ENCODE measurements at places on chromosomes 1 and 21.

- DNase-seq, result no peak
Observed at GRCh38 chr1:167551362-167551761, 2.2 kb downstream of the CREG1 start.

DNA sequence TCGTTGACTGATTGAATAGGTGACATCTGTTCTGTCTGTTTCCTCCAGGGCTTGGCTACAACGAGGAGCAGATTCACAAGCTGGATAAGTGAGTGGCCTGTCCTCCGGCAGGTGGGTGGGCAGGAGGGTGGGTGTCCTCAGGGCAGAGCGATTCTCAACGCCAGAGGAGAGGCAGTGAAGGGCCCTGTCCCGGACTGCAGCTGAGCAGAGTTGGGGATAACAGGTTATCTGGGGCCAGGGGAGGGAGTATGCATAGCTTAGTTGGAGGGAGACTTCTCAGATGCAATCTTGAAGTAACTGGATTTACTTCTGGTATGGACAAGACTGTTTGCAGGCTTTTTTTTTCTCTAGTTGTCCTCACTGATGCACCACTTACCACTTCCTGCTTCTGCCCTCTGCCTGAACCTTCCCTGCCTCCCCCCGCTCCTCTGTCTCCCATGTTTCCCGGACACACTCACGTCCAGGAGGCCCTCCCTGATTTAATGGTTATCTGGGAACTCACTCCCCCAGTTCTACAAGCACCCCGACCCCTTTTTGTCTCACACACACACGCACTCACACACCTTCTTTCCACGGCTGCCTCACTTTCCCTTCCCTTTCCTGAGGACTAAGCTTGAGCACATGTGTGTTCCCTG lies 16.4 kb upstream of the RASSF5 start:
- DNase-seq, result no peak

DNA sequence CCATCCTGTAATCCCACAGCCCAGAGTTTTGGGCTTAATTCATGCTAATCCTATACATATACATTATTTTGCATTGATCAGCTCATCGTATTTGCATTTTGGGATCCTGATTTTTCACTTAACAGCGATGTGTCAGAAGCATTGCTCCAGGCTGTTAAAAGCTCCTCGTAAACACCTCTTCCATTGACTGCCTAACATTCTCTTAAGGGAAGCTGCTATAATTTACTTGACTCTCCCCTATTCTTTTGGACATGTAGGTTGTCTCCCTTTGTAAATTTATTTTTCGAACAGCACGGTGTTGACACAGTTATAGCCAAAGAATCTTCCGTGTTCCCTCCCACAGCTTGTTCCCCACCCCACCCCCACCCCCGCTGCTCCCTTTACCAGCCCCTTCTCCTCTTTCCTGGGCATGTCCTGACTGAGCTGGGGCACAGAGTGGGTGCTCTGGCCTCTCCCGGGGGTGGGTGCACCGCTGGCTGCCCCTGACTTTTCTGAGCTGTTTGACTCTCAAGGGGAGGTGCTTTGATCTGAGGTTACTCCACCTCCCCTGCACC lies 22.8 kb downstream of the LDLRAP1 start:
- DNase-seq, result peak; percentile 47

DNA sequence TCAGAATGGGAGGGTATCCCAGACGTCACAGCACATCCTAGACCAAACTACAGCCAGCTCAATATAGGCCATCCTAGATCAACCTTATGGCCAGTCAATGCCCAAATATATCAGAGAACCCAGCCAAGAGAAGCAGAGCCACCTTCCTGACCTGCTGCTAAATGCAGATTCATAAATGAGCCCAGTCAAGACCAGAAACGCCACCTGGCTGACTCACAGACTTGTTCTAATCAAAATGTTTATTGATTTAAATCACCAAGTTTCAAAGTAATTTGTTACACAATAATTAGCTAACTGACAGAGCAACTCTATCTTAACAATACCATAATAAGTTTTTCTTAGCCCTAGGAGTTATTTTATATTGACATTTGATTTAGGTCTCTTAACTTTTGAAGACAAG lies 28.6 kb downstream of the ZNF644 start:
- DNase-seq, result no peak

DNA sequence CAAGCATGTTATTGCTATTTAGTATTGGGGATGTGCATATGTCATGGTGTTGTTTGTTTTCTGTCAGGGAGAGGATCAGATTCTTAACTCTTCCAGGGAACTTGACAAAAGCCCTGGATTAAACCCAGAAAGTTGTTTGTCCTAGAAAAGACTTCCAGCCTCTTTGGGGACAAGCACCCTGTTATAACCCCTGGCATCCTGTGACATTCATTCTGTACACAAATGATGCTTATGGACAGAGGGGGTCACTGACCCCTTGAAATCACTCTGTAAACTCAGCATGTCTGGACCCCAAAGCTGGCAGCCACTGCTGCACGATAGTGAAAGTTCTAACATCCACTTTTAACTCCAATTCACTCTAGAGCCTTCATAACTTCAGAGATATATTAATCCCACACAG lies 81.2 kb downstream of the PROX1 start:
- DNase-seq, result no peak

- DNase-seq, result no peak
Observed at GRCh38 chr1:207941665-207942064, 30.7 kb upstream of the CD34 start.

DNA sequence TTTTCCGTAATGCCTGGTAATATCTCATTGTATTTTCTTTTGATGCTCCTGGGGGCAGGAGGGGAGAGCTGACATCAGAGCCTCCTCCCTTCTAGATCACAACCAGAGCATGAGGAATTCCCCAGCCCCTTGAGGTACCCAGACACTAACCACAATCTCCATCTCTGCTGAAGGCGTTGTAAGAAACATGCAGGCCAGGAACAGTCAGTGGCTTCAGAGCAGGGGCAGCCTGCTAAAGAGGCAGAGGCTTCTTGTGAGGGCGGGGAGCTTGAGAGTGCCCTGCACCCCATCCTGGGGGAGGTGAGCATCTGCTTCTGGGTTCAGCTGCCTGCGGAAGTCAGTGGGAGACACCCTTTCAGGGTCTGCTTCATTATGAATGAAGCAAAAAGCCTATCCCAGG lies 19.0 kb downstream of the MAPKAPK2 start:
- no peak for DNase-seq

DNA sequence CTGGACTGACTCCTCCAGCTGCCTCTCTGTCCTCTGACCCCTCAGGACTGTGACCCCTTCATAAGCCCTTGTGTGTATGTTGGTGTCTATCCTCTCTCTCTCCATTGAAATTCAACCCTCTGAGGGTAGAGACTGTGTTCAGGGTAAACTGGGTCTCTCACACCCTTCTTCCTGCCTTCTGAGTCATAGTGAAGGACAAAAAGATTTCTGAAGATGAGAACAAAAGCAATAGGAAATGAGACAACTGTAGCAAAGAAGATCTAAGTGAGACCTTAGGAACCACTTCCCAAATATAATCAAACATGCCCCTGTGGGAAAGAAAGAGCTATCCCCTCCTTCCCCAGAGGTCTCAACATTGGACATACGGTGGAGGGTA lies 16.9 kb downstream of the NUAK2 start:
- no peak for DNase-seq

GRCh38 chr21:29499229-29499628 lies 200.5 kb downstream of the BACH1 start:
- DNase-seq, result no peak

DNA sequence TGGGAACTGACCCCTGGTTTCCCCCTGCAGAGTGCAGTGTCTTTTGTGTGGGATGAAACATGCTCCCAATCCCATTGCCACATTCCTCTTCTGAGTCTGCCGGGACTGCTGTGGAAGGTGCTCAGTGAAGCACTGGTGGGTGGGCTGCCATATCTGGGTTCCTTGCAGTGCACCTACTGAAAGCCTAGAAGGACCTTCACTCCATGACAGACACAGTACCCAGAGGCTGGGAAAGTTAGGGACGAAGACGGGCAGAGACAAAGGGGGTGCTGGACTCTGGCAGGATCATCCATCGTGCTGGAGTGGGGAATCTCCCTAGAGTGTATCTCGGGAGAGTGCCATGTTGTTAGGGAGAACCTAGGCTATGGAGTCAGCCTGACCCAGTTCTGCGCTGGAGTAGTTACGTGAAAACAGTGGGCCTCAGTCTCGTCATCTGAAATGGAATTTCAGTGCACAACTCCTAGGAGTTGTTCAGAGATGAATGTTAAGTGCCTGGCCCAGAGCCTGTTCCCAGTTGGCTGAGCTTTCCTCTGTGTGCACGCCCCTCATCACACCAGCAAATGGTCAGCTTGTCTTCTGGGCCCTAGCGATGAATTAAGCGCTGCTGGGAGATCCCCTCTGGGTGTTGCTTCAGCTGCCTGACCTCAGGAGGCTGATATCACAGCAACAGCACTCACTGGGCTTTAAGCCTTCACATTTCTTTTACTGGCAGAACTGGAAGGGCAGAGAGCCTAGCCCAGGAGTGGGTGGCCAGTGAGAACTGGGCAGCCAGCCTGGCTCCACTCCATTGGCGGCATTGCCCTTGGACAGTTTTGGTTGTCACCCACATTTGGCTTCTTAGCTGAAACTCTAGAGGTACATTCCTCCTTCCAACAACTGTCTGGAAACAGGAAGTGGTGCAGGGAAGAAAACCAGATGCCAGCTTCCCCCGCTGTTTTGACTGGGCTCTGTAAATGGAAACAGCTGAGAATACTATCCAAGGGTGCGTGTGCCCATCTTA lies 479.8 kb upstream of the VAMP3 start:
- no peak for DNase-seq

DNA sequence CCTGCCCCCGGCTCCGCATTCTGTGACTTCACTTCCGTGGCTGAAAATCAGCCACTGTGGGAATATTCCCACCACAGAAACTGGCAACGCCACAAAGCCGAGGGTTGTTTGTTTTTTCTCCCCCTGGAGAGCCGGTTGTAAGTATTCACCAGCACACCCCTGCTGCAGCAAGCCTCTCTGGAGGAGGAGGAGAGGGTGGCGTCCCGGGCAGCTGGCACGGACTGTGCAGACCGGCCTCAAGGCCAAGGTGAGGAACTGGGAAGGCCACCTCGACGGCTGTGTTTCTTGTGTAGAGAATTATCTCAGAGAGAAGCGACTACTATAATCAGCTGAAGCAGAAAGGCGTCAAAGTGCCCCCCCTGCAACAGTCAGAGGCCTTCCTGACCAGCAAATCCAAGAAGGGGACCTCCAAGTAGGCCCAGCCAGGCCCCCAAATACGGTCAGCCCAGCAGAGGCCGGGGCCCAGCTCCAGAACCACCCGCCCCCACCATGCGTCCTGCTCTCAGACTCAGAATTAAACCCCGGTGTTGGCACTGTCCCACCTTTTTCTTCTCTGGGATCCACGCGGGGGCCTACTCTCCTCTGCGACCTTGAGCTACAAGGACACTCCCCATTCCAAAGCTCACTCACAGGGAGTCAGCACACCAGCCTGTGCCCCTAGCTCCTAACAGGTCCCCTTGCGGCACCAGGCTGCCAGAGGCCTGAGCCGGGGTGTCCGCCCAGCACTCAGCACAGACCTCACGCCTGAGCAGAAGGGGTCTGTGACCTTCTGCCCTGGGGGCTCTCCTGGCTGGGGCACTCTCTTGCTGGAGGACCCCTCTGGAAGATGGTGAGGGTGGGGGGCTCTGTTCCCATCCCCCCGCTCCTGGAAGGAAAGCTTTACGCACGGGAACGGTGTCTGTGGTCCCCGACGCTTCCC lies 1.2 kb upstream of the SMIM1 start:
- no peak for DNase-seq

DNA sequence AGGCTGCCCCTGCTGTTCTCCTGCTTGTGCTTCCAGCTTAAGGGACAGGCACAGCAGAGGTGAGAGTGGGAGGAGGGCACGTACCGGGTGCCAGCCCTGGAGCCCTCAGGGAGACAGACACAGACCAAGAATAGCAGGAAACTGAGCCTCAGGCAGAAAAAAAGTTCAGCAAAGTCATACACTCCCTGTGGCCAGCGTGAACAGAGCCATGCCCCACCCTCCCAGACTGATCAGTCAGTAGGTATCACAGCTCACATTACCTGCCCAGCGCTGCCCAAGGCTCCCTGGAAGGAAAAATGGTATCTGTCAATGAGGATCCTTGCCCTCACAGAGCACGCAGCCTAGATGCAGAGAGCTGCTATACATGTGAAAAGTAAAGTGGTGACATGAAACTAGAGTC lies 1.3 kb downstream of the UBL4B start:
- no peak for DNase-seq

DNA sequence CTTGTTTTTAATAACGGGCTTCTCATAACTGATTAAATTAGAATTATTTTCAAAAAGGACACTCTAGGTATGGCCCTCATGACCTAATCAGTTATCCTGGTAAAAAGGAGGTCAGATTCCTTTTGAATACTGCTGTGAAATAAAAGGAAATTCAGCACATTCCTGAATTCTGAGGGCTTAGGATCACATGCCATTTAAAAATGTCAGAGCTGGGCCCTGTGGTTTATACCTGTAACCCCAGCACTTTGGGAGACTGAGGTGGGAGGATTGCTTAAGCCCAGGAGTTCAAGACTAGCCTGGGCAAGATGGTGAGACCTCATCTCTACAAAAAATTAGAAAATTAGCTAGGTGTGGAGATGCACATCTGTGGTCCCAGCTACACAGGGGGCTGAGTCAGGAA lies 18.0 kb upstream of the RABGGTB start:
- no peak for DNase-seq

DNA sequence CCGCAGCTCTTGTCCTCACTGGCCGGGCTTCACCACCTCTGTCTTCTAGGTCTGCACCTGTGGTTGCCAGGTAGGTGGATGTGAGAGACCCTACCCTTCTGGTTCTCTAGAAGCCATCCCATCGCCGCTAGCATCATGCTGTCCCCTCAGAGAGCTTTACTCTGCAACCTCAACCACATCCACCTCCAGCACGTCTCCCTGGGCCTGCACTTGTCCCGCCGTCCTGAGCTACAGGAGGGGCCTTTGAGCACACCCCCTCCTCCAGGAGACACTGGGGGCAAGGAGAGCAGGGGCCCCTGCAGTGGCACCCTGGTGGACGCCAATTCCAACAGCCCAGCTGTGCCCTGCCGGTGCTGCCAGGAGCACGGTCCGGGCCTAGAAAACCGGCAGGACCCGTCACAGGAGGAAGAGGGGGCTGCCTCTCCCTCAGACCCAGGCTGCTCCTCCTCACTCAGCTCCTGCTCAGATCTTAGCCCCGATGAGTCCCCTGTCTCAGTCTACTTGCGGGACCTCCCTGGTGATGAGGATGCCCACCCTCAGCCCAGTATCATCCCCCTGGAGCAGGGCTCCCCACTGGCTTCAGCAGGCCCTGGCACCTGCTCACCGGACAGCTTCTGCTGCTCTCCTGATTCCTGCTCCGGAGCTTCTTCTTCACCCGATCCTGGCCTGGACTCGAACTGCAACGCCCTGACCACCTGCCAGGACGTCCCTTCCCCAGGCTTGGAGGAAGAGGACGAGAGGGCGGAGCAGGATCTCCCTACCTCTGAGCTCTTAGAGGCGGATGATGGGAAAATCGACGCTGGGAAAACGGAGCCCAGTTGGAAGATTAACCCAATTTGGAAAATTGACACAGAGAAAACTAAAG lies 1.2 kb downstream of the RUSC1 start:
- DNase-seq, result no peak

Data from prostate gland (tissue), 2 donors.